ENCODE measurements at places on chromosomes 11 and 22.

- DNase-seq, result no peak
Measured at GRCh38 chr11:22474616-22475015, 136.4 kb downstream of the SLC17A6 start.

- no peak for DNase-seq
Measured at GRCh38 chr11:117970400-117971024, 15.7 kb upstream of the IL10RA start.

DNA sequence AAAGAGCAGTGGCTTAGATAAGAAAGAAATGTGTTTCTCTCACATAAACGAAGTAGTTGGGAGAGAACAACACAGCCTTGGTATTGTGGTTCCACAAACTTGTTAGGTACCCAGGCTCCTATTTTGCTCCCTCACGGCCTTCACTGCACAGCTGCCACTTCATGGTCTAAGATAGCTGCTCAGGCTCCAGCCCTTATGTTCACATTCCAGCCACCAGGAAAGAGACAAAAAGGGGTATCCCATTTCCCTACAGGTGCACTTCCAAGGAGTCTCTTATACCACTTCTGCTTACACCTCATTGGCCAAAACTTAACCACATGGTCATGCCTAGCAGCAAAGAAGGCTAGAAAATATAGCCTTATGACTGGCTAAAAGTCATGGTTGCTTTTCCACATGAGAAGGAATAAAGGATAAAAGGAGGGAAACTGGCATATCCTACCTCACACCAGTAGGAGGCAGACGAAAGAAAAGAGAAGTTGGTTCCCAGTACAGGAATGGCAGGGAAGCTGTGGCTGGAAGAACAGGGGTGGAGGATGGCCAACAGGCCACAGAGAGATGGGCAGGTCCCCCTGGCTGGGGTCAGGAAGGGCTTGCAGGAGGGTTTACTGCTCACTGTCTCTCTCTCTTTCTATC, 5.4 kb upstream of the HDHD5 start:
- no peak for DNase-seq

GRCh38 chr22:43110444-43110926, at the start of gene BIK:
TSS of gene BIK (plus strand) at chr22:43110750. CDS start at chr22:43124023, 13,273 bp downstream.
- no peak for DNase-seq

GRCh38 chr22:36961626-36962025, 48.2 kb downstream of the CSF2RB start:
- no peak for DNase-seq

DNA sequence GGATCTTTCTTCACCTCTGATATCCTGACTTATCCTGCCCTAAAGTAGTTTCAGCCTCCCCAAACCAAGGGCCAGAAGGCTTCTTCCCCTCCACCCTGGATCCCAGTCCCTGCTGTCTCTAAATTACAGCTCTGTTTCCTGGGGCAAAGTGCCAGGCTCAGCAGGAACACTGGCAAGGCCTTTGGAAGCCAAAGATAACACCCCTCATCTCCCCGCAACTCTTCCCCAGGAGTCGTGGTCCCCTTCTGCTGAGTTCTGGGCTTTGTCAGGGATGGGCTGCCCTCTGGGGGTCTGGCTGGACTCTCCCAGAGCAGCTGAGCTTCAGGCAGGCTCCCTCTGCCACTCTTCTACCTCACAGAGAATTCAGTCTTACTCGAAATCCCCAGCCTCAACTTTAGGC, 53.8 kb upstream of the AMPD3 start:
- peak; percentile 41 for DNase-seq

DNA sequence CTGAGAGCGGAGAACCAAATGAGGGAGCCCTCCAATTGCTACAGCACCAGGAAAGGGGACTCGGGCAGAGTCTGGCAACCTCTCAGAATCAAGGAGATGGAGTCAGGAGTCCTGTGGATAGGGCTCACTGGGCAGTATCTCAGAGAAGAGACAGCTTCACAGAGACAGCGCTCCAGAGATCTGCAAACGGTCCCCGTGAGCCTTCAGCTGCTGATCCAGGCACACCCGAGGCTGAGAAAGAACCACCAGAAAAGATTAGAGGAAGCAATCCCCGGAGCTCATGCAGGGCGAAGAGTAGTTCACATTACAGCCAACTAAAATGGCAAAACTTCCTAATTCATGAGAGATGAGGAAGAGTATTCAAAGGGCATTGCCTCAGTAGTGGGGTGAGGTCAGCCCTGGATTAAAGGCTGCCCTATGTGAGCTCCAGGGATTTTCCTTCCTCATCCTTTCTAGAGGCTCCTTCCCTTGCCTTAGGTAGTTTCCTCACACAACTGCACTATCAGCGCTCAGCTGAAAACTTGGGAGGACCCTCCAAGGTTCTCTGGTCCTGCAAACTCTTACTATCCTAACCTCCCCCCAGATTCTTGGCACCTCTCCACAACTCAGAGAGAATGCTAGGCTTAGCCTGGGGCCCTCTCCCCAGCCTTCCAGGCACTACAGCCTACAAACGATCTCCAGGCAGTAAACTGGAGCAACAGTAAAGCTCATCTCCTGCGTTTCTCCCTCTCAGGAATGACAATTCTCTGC, 23.7 kb downstream of the SCN4B start:
- no peak for DNase-seq

GRCh38 chr11:78100261-78100660, 20.6 kb upstream of the NDUFC2 start:
- DNase-seq, result no peak
